Tongue (tissue), 3 donors: ENCODE measurements at places on chromosomes 2 and 18. TPM values are rescaled to one million over a fixed set of nuclear protein-coding genes. Genes with fewer than 3 reads are reported as not detected.

The GREB1 gene
- total RNA-seq, result 6.9 TPM

The DSG3 gene
- 32.3 TPM for total RNA-seq

The NOSTRIN gene
- 6.9 TPM for total RNA-seq

The HOXD4 gene
- 1.5 TPM for total RNA-seq

The C1D gene
- 54.8 TPM for total RNA-seq

The MOGAT1 gene
- not detected for total RNA-seq

The PCARE gene
- total RNA-seq, result 3.3 TPM

The PROKR1 gene
- 1.0 TPM for total RNA-seq

The ERICH2 gene
- 1.6 TPM for total RNA-seq

The ATOH8 gene
- total RNA-seq, result 15.7 TPM

The ICA1L gene
- 24.8 TPM for total RNA-seq

The KIF5C gene
- total RNA-seq, result 2.3 TPM

The DPP10 gene
- total RNA-seq, result 2.5 TPM

The FOXD4L1 gene
- not detected for total RNA-seq

The TRIP12 gene
- total RNA-seq, result 241 TPM

The PUM2 gene
- total RNA-seq, result 110 TPM

The NEU4 gene
- total RNA-seq, result 9.4 TPM

The APOB gene
- under 0.01 TPM for total RNA-seq

The NLRC4 gene
- 1.7 TPM for total RNA-seq

The HAAO gene
- 24.3 TPM for total RNA-seq

The BOLL gene
- 2.8 TPM for total RNA-seq

The NETO1 gene
- not detected for total RNA-seq

The AKAIN1 gene
- not detected for total RNA-seq

The WDR43 gene
- total RNA-seq, result 70.2 TPM

The RNF144A gene
- 25.5 TPM for total RNA-seq

The CNNM3 gene
- total RNA-seq, result 17.1 TPM

The HTR2B gene
- 0.31 TPM for total RNA-seq

The IL1RL2 gene
- 2.8 TPM for total RNA-seq

The CDH19 gene
- 10.8 TPM for total RNA-seq

The DYNAP gene
- total RNA-seq, result not detected

The RGPD4 gene
- total RNA-seq, result not detected

The CD8A gene
- 0.72 TPM for total RNA-seq
